Skeletal muscle cell (primary cell): ENCODE measurements at places on chromosomes 16 and 17.

GRCh38 chr17:50829332-50829731 is 6.1 kb upstream of the WFIKKN2 start:
- no peak for DNase-seq

- DNase-seq, result peak; percentile 60
Observed at GRCh38 chr16:66569827-66570405, 3.7 kb downstream of the CMTM1 start.

DNA sequence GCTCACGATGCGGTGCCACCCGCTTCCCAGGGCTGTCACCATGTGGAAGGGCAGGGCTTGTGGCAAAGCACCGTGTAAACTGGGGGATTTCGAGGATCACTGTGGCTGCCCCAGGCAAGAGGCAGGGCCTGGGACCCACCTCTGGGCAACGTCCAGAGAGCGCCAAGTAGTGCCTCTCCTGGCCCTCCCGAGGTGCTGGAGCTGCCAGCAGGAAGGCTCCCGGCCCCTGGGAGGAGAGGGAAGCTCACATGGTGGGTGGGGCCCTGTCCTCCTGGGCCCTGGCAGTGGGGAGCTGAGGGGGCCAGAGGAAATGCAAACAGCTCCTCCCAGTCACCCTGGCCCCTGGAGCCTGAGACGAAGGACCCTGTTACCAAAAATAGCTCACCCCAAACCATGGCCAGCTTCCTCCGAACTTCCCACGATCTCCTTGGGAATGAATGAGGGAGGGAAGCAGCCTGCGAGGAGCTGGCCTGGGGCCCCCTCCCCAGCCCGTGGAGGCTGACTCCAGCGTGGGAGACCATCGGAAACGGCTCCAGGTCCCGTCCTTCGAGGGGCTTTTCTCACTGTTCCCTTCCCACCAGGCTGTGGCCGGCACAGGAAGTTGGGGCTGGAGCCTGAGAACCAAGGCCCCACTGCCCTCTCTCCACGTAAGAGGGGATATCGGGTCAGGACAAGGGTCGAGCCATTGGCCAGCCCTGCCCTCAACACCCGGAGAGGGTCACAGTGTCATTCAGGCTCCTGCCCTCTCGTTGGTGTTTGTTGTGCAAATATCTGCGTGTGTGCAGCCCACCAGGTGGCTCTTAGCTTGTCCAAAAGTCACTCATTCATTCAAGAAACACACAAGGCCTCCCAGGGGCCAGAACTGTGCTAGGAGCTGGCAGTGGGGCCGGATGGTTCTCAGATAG is 17.7 kb downstream of the VASN start:
- no peak for DNase-seq

- DNase-seq, result no peak
Observed at GRCh38 chr17:40607641-40608040, 40.0 kb downstream of the SMARCE1 start.

DNA sequence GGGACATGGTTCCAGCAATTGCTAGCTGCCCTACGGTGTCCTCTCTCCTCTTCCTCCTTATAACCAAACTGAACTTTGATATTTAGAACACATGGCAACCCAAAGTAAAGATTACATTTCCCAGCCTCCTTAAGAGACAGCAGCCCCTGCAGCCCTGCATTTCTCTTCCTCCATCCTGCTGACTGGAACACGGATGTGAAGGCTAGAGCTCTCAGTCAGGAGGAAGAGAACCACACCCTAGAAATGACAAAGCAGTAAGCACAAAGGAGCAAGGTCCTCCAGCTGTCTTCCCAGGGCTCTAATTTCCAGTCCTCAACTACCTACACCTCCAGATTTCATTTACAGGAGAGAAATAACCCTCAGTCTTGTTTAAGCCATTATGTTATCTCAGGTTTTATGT is 10.9 kb downstream of the DYNC1LI2 start:
- DNase-seq, result no peak

GRCh38 chr16:81748476-81749198 is 30.5 kb upstream of the PLCG2 start:
- DNase-seq, result no peak

DNA sequence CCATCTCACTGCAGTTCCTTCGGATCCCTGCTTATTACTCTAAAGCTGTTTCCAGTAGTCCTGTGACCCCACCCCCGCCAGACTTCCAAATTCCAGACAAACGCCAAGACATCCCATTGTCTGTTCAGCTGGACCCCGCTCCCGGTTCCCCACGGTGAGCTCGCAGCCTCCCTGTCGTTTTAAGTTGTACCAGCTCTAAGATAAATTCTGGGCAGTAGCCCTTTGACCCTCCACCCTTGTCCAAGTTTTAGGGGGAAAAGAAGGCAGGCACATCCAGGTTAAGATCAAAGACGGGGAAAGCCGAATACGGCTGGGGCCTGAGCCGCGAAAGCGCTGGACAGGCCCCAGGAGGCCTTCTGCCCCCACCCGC is 589 bp downstream of the ARL6IP1 start:
- DNase-seq, result no peak

- no peak for DNase-seq
Observed at GRCh38 chr16:21590287-21590686, 9.1 kb upstream of the METTL9 start.

- no peak for DNase-seq
Observed at GRCh38 chr17:80294210-80294609, 33.6 kb downstream of the RNF213 start.

- DNase-seq, result no peak
Observed at GRCh38 chr16:86988920-86989696, 328.1 kb downstream of the C16orf95 start.

- DNase-seq, result peak; percentile 19
Observed at GRCh38 chr17:64306850-64307463, 43.9 kb upstream of the TEX2 start.

GRCh38 chr16:48317614-48318315 is 67.4 kb downstream of the SIAH1 start:
- peak; percentile 78 for DNase-seq

DNA sequence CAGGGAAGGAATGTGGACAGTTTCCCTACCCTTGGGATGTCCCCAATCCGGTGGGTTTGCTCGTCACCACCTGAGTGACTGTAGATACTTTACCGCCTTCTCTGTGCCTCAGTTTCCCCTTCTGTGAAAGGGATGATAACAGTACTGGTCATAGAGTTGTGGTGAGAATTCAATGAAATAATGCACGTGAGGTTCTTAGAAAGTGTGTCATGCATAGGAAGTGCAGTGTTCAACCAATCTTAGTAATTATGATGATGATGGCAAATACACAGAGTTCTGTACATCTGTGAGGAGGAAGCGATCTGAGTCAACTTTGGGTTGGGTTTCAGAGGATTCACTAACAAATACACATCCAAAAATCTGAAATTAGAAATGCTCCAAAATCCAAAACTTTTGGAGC is 114.6 kb upstream of the HS3ST2 start:
- DNase-seq, result no peak

- no peak for DNase-seq
Observed at GRCh38 chr17:68403122-68403521, 54.2 kb downstream of the WIPI1 start.

DNA sequence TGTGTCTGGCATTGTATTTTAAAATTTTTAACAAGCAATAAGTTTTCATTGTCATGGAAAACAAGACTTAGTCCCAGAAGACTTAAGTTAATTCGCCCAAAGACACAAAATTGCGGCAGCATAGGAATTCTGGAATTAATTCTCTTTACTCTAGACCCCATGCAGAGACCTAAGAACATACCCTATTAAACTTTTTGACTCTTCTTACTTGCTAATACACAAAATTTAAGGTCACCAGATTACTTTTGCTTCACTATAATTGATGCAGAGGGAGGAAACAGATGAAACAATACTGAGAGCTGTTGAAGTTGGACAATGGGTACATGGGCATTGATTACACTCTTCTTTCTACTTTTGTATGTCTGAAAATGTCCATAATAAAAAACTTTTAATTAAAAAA is 12.6 kb downstream of the HELZ start:
- no peak for DNase-seq

DNA sequence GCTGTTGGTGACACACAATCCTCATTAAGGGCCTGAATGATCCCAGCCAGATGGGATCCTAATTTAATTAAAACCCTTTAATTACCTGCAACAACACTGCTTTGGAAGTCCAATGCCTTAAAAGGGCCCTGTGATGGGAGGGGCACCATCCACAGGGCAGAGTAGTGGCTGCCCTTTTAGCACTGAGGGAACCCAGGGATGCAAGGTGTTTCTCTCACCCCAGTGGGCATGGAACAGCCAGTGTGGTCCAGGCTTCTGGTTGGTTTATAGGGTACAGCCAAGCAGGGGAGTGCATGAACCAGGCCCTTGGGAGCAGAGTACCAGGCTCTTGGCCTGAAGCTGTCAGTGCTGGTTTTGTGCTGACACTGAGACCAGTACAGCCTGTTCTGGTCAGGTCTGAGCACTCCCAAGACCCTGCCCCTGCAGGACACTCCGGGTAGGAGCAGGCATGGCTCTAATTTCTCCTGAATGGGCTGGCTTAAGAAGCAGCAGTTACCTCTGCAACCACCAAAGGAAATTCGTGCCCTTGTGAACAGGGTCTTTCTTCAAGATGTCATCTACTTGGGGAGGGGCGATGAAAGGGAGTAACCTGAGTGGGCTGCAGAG is 9.9 kb downstream of the NXPH3 start:
- DNase-seq, result no peak
